ENCODE measurements at places on chromosomes 16 and 17.

DNA sequence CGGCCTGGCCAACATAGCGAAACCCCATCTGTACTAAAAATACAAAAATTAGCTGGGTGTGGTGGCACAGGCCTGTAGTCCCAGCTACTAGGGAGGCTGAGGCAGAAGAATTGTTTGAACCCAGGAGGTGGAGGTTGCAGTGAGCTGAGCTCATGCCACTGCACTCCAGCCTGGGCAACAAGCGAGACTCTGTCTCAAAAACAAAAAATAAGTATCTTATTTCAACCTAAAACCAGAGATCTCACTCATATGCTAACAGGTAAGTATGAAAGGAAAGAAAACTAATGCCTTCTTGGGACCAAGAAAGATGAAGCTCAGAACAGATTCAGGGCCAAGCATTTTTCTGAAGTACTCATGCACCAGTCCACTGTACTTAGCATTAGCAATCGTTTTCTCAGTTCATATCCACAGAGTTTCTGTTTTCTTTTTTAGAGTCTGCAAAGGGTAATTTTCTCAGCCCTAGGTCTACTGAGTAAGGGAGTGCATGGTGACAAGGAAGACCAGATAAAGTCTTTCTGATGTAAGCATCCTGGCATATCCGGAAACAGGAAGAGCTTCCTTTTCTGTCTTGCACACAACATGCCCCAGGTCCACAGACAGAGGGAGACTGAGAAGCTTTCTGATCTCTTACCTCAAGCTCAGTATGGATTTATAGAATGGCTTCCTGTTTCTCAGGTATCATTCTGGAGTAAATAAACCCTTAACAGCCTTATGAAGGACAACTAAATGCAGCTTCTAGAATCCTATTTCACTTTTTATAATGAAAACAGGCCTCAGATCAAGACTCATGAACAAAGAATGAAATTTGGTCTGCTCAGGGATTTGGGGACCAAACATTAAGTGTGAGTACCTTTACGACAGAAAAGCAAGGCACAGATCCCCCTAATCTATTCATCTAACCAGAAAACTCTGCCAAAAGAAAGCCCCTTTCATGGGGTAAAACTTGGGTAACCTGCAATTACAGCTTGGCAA, 38.7 kb upstream of the FOXJ1 start:
- DNase-seq: peak; percentile 33

GRCh38 chr16:9090101-9090959, 1.1 kb upstream of the HAPSTR1 start:
- no peak for DNase-seq

GRCh38 chr17:79023886-79024771, at the start of gene C1QTNF1:
Gene C1QTNF1, plus strand, starts transcription at chr17:79024169. Its CDS starts 19,800 bp downstream, at chr17:79043969.
- DNase-seq: no peak

- peak; percentile 39 for DNase-seq
These were observed 178.3 kb downstream of the MRTFB start for GRCh38 chr16:14249291-14250032.

- DNase-seq: peak; percentile 61
These were observed 52.5 kb upstream of the MTSS2 start for GRCh38 chr16:70738083-70738977.

DNA sequence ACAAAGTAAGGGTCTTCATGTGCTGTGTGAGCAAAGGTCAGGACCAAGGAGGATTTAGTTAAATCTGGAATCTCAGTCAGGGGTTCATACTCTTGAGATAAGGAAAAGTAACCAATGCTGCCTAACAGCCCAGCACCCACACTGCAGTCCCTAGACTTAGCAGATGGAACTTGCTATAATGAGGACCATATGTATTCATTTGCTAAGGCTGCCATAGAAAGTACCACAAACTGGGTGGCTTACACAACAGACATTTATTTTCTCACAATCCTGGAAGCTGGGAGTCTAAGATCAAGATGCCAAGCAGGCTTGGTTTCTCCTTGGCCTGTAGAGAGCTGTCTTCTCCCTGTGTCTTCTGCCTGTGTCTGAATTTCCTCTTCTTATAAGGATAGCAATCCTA, 20.8 kb downstream of the ZP2 start:
- no peak for DNase-seq

- DNase-seq: peak; percentile 75
These were observed 80.3 kb upstream of the PSMD7 start for GRCh38 chr16:74216319-74216718.

All from iris pigment epithelial cell (primary cell).